Ovary (tissue), 10 donors: ENCODE measurements at places on chromosomes 1 and 21. TPM values are rescaled to one million over a fixed set of nuclear protein-coding genes. Genes with fewer than 3 reads are reported as not detected.

DNA sequence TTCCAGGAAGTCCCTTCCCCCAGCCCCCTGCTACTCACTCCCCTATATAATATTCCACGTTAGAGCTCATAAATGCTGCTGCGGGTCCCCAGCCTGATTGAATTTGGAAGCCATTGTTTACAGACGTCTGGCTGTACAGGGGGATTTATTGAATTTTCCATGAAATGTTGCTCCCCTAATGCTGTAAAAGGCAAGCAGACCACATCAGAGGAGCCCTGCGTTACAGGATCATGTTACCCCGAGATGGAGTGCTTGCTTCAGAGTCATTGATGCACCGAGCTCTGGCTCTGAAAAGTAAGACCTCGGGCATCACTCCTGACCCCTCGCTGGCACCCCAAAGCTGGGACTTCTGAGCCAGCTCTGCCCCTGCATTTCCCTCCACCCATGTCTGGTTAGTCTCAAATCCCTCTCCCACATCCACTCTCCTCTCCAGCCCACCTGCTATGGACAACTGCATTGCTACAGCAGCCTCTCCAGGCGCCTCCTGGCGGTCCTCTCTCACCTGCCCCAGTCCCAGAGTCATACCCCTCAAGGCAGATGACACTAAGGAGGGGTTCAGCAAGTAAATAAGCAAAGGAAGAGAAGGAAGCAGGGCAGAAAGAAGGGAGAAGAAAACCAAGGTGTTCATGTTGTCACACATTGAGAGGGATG, 127.8 kb downstream of the TMEM53 start:
- no peak for DNase-seq

DNA sequence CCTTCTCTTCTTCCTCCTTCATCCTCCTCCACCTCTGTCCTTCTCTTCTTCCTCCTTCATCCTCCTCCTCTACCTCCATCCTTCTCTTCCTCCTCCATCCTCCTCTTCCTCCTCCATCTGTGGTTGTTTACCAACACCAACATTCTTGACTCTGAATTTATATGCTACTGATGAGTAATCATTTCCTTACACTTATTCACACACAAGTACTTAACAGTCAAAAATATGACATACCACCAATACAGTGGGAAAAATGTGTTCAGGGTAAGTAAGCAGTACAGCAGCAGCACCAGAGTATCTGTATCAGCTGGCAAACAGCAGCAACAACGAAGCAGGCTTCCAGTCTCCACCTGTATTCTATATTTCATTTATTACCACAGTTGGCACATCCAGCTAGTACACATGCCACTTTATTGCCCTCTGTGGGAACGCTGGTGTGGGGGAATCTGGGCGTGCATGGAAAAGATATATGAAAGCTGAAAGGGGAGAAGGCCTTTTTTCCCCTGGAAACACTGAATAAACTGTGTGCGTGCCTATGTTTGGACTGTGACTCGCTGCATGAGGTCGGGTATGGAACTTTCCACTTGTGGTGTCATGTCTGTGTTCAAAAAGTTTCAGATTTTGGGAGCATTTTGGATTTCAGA, 16.0 kb downstream of the ADSS2 start:
- no peak for DNase-seq

DNA sequence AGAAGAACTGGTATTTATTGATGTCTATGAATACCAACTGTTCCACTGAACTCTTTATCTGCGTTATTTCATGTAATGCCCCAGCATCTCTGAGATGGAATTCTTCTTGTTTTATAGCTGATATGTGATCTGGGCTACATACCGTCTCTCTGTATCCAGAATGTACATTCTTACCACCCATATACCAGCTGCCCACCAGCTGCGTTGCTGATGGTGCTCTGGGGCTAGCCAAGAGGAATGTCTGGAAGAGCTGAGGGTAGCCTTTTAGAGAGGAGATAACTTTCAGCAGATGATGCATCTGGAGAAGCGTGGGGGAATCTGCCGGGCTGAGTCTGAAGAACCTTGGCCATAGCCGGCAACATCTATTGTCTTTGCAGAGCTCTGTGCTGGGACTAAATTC, 137.5 kb downstream of the RYR2 start:
- no peak for DNase-seq

GRCh38 chr1:223378754-223379153, 14.5 kb upstream of the CCDC185 start:
- no peak for DNase-seq

GRCh38 chr1:172781513-172782140, 122.7 kb downstream of the FASLG start:
- no peak for DNase-seq

The GPR25 gene
- 0.06 TPM for polyA plus RNA-seq

The SIM2 gene
- polyA plus RNA-seq, result 0.03 TPM

DNA sequence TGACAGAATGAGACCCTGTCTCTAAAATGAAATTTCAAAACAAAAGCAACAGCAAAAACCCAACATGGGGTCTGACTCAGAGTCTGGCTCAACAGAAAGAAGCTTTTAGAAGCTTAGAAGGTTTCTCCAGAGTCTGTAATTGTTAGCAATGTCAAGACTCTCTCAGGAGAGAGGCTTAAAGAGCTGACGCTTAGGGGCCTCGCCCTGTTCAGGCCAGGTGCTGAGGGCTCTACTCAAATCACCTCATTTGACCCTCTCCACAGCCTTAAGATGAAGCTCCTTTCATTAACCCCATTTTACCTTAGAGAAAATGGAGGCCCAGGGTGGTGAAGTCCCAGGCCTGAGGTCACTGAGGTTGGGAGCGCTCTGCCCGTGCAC, 5.3 kb upstream of the KIF17 start:
- no peak for DNase-seq
